ENCODE measurements at places on chromosomes 3 and 15. TPM values are rescaled to one million over a fixed set of nuclear protein-coding genes. Genes with fewer than 3 reads are reported as not detected.

CD200 gene
- 21.0 TPM for total RNA-seq

ACTC1 gene
- total RNA-seq = not detected

CCR8 gene
- total RNA-seq = not detected

IGSF10 gene
- total RNA-seq = 5.3 TPM

ANKUB1 gene
- 0.51 TPM for total RNA-seq

ARHGAP31 gene
- total RNA-seq = 26.8 TPM

GRCh38 chr15:44186705-44187104 is 8.4 kb downstream of the FRMD5 start:
- DNase-seq = no peak

DNA sequence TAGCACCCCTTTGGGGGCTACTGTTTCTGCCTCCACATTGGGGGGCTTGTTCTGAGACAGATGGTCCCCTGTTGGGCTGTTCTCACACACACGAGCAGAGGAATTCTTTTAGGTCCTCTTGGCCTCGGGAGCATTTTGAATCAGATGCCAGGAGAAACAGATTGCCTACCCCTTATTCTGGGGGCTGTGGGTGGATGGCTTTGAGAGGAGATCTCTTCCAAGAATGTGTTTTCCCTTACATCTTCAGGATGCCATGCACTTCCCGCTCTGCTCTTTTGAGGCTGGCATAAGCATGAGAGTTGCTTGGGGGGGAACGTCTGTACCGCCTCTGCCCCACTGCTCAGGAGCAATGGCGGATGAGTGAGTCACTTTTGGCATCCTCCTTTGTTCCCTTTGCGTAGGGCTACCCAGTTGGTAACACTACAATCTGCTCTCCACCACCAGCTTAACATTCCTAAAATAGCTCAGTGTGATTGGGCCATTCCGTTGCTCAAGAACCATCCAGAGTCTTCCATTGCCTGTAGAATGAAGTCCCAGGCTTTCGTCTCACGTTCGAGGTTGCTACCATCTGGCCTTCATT is 154.4 kb downstream of the RPLP1 start:
- DNase-seq = no peak

DNA sequence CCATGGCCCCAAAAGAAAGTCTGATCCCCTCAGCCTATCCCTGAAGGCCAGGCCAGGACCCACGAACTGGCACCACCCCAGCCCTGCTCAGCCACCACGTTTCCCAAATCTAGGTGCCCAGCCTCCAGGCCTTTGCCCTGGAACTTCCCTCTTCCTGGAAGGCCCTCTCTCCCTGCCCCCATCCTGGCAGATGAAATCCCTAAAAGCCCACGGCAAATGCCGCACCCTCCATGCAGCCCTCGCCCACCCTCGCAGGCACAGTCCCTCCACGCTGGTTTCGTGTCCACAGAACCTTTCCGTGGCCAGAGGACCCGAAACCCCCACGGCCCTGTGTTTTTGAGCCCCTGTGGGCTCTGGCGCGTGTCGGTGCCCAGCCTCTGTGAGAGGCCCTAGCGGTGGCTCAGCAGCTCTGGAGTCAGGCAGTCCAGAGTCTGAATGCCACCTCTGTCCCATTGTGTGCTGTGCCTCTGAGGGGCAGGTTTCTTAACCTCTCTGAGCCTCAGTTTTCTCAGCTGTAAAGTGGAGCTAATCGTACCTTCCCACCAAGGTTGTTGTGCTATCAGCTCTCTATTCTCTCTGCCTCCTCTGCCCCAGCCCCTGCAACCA is 138.5 kb upstream of the IQSEC1 start:
- no peak for DNase-seq

DNA sequence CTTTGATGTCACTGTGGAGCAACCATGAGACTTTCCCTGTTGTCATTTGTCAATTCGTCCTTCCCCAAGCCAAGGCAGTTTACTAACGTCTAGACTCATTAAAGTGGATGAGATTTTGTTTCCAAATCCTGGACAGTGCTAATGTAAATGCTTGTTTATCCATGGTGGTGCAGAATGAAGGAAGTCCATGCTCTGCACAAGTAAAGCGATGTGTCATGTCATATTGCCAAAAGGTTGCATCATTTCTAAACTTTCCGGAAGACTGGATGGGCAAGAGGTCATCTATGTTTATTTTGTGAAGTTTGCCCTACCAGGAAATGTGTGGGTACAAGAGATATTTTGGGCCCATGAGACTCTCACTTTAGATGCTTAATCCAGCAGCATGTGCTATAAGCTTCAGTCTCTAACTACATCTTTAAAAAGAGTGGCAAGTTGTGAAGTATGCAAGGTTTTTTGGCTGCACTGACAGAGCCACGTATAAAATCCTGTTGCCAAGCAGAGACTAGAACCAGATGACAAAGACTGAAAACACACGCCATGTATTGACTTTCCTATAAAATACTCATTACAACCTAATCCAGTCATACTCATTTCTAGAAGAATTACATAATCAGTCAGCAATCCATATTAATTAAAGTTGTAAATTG is 72.1 kb upstream of the FNDC3B start:
- DNase-seq = no peak

DNA sequence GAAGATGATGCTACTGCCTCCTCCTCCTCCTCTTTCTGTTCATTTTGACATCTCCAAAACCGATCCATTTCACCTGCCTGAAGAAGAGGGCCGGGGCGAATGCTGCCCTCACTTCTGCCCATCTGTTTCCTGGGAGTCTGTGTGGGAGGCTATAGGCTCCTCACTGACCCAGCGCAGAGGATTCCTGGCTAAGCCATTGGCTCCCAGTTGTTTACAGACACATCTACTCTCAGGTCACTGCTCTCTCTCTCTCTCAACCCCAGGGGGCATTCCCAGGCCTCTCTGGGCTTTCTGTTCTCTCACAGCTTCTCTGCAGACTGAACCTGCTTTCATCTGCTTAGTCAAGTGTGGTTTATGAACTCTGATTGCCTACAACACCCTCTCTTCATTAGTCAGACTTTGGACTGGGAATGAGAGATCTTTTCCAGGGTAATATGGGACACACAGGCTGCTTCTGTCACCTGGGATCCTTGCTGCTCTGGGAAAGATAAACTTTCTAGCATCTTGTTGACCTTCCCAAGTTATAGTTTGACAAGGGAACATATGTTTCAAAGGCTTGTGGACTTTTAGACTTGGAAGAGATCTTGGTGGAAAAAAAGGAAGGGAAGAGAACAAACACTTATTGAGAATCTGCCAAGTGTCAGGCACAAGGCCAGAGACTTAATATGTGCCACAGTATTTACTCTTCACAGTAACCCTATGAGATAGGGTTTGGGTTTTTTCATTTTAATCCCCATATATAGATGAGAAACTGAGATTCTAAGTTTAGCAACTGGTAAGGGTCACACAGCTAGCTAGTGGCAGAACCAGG is 30.2 kb upstream of the USP3 start:
- no peak for DNase-seq

- DNase-seq = no peak
Measured at GRCh38 chr3:153970741-153971347, 150.3 kb upstream of the ARHGEF26 start.

DNA sequence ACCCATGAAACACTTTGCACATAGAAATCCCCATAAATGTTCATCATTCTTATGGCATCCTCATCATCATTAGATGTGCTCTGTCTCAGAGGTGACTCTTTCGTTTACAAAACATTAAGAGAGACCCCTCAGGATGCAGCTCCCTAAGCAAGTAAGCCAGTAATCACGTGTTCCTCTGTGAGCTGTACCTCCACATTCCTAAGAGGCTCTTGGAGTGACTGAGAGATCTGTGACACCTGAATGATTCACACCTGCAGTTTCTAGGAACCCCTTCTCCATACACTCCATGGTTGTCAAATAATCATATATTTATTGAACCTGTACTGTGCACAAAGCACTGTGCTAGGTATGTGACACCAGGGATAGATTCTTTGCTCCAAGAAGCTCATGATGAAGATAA is 602.4 kb downstream of the UNC13C start:
- no peak for DNase-seq

DNA sequence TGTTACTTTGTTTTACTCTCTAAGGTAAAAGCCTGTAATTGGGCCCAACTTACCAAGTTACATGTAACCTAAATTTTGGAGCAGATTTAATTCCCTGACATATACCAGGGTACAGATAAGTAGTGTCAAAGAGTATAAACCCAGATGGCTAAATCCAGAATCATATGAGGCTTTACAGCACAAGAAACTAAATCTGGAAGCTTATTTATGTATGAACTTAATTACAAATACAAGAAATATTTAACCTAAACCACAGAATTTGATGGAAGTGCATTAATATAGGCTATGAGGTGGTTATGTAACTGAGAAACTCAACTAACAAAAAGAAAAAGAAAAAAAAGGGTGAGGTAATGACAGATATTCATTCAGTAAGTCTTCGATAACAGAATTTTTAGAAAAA is 930.2 kb upstream of the ALCAM start:
- DNase-seq = no peak

DNA sequence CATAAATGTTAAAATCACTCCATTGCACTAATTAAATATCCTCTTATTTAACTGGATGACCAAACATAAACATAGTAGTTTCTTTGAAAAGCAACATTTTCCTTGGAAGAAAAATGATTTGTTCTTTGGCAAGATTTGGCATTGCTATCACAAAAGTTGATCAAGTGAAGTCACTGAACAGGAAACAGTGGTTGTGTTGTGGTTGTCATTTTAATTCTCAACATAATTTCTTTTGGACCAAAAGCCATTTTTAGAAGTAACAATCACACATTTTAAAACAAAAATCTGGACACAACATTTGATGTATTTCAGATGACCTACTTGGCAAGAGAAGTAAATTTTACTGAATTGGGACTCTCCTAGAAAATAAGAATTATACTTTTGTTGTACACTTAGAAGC is 872.3 kb downstream of the ROBO1 start:
- no peak for DNase-seq

DNA sequence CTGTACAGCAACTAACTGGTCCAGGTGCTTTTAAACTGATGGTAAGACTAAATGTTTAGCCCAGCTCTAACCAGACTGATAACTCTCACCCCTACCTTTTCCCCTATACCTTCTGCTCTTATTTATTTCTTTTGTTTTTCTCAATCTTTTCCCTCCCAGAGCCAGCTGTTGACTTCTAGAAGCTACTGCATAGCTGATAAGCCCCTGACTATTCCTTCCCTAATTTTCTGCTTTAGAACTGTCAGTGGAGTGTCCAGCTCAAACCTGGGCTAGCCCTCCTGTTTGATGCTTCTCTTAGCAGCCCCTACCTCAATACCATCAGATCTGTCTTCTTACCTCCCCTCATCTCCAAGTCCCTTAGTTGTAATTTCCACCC is 20.6 kb downstream of the SLC35G2 start:
- DNase-seq = no peak

- no peak for DNase-seq
Measured at GRCh38 chr3:191549357-191549756, 88.4 kb downstream of the PYDC2 start.

- DNase-seq = peak; percentile 81
Measured at GRCh38 chr15:74995182-74995778, at the start of gene SCAMP5. SCAMP5 (plus strand) TSS chr15:74995563; CDS start chr15:75011840, 16,277 bp downstream.

DNA sequence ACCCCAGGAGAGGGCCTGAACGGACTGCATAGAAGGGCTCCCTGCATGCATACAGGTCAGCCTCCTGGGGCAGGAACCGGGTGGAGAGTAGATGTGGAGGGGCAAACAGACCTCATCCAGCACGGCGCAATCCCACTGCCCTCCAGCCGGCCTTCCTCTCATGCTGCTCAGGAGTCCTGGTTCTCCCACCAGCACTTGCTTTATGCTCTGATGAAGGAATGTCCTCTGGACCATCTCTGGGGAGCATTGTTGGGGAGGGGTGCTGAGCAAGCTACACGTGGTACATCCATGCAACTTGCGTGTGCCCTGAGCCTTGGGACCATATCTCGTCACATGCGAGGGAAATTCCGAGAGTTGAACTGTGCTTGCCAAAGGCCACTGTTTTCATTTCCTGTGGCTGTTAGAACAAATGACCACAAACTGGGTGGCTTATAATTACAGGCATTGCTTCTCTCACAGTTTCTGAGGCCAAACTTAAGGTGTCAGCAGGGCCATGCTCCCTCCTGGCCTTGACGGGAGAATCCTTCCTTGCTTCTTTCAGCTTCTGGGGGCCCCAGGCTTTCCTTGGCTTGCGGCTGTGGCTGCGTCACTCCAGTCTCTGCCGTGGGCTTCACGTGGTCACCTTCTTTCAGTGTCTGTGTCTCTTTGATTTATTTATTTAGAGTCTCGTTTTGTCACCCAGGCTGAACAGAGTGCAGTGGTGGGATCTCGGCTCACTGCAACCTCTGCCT is 12.2 kb downstream of the SELENOS start:
- no peak for DNase-seq

DNA sequence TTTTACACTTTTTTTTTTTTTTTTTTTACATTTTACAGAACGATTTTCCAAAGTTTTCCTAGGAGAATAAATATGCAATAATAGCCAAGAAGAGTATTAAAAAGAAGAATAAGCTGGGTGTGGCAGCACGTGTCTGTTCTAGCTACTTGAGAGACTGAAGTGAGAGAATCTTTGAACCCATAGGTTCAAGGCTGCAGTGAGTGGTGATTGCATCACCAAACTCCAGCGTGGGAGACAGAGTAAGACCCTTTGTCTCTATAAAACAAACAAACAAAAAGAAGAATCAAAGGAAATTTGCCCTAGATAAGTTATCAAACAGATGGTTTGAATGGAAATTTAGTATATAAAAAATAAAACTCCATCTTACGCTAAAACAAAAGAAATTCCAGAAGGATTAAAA is 13.3 kb downstream of the XRN1 start:
- DNase-seq = no peak

- no peak for DNase-seq
Measured at GRCh38 chr15:34620142-34620541, 36.7 kb upstream of the GOLGA8B start.

- no peak for DNase-seq
Measured at GRCh38 chr3:4852780-4853748, 126.2 kb upstream of the BHLHE40 start.

DNA sequence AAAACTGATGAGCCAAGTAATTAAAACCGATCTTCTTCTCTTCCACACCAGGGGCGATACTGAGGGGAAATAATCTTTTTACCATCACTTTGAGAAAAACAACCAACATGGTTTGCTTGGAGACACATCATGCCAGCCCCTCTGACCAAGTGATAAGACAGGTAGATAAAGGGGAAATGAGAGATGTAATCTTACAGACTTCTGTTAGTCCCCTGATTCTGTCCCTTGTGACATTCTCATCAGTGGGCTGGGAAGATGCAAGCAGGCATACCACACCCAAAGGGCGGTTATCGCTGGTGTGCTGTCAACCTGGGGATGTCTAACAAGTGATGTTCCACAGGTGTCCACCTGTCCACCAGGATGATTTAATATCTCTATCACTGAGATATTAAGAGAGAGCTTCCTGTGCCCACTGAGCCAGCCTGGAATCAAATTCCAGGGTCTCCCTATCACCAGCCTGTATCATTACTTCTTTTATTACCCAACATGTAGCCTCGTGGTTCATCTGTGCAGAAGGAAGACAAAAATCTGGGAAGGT is 315.0 kb downstream of the FOXP1 start:
- DNase-seq = no peak

GRCh38 chr15:83746231-83746630 is 92.3 kb downstream of the ADAMTSL3 start:
- no peak for DNase-seq

- no peak for DNase-seq
Measured at GRCh38 chr3:36707623-36708409, 56.5 kb downstream of the DCLK3 start.

- no peak for DNase-seq
Measured at GRCh38 chr15:100133001-100133400, 208.8 kb downstream of the ADAMTS17 start.

- DNase-seq = no peak
Measured at GRCh38 chr3:157051055-157051454, 108.9 kb downstream of the CCNL1 start.

- no peak for DNase-seq
Measured at GRCh38 chr3:83496462-83496861, 1462.3 kb upstream of the CADM2 start.

GRCh38 chr15:101434032-101434920 is 55.2 kb downstream of the PCSK6 start:
- DNase-seq = no peak
